ENCODE measurements at places on chromosomes 3 and 15.

GRCh38 chr15:37361621-37362020 lies 261.3 kb upstream of the MEIS2 start:
- no peak for DNase-seq

DNA sequence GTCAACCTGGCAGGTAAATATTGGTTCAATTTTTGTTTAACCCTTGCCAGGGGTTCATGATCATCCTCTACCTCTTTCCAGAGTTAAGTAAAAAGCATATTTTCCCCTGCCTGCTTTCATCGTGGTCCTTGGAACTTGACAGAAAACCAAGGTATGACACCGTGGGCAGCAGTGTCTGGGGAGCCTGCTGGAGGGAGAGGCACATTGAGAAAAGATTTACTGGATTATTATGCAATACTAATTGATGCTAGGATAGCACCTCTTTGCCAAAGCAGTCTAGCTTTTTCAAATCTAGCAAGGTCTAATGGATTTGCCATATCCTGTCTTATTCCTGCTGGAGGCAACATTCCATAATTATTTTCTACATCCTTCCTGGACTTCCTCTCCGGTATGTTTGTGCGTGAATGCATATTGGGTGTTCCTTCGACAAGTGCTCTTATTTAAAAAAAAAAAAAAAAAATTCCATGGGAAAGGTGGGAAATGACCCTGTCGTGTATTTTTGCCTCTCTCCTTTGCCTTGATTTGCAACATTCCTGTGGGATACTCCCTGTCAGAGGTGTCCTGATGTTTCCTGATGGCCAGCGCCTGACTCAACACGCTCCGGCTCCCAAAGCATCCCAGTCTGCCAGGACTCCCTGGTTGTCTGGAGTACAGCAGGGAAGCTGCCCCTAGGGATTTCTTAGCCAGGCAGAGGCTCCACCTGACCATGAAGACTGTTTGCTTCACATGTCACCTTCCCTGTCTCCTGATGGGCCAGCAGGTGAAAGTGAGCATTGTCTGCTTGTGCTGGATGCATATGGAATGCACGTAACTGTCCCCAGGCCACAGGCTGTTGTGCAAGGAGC lies 6.3 kb downstream of the BHLHE40 start:
- DNase-seq: no peak

- no peak for DNase-seq
Measured at GRCh38 chr3:93906245-93906644, 67.5 kb downstream of the PROS1 start.

DNA sequence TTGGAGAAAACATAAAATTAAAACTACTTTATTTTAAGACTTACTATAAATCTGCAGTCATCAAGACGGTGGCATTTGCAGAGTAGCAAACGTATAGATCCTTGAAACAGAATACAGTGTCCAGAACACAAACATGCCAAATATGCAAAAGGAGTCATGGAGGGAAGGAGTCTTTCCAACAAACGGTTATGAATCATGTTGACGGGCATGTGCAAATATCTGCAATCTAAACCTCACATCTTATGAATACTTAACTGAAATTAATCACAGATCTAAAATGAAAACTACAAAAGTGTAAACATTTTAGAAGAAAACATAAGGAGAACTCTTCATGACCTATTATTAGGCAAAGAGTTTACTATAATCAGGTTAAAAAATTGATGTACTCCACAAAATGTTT lies 69.4 kb downstream of the TFRC start:
- DNase-seq: no peak

All from activated CD4-positive, CD25-positive, alpha-beta regulatory T cell (primary cell).